ENCODE measurements at places on chromosomes 5 and 9. TPM values are rescaled to one million over a fixed set of nuclear protein-coding genes. Genes with fewer than 3 reads are reported as not detected.

- H3K27me3 ChIP-seq: no peaks in the 10 kb centered on the region
- H3K4me3 ChIP-seq: no peak overlapping the region
- H3K36me3 ChIP-seq: no peaks in the 10 kb centered on the region
- no peak for DNase-seq
- no peaks in the 10 kb centered on the region for H3K4me1 ChIP-seq
These were observed 25.2 kb downstream of the EMB start for GRCh38 chr5:50415912-50416311.

- no peaks in the 10 kb centered on the region for H3K4me1 ChIP-seq
- no peak for DNase-seq
- no peak overlapping the region for H3K27ac ChIP-seq
- H3K36me3 ChIP-seq: peaks cover 27% of the 10 kb centered on the region
These were observed 69.0 kb downstream of the DOCK2 start for GRCh38 chr5:169706071-169706470.

FAF2 gene
- 31.8 TPM for total RNA-seq

GRCh38 chr5:83118471-83118870 is 41.1 kb downstream of the XRCC4 start:
- no peaks in the 10 kb centered on the region for H3K27me3 ChIP-seq
- H3K27ac ChIP-seq: no peak overlapping the region
- H3K36me3 ChIP-seq: no peaks in the 10 kb centered on the region
- no peaks in the 10 kb centered on the region for H3K4me1 ChIP-seq
- H3K4me3 ChIP-seq: no peak overlapping the region

TAF11L5 gene
- total RNA-seq: not detected

GRCh38 chr9:23590276-23591000 is 235.6 kb downstream of the ELAVL2 start:
- no peaks in the 10 kb centered on the region for H3K27me3 ChIP-seq
- DNase-seq: no peak
- peak overlapping the region; percentile 7 for H3K27ac ChIP-seq
- H3K36me3 ChIP-seq: no peaks in the 10 kb centered on the region
- H3K4me1 ChIP-seq: peaks cover 9% of the 10 kb centered on the region

- DNase-seq: no peak
- no peak overlapping the region for H3K4me3 ChIP-seq
- H3K27me3 ChIP-seq: no peaks in the 10 kb centered on the region
- H3K27ac ChIP-seq: no peak overlapping the region
- H3K4me1 ChIP-seq: no peaks in the 10 kb centered on the region
These were observed 61.0 kb downstream of the INVS start for GRCh38 chr9:100160021-100160420.

ZBED3 gene
- 13.4 TPM for total RNA-seq

DNA sequence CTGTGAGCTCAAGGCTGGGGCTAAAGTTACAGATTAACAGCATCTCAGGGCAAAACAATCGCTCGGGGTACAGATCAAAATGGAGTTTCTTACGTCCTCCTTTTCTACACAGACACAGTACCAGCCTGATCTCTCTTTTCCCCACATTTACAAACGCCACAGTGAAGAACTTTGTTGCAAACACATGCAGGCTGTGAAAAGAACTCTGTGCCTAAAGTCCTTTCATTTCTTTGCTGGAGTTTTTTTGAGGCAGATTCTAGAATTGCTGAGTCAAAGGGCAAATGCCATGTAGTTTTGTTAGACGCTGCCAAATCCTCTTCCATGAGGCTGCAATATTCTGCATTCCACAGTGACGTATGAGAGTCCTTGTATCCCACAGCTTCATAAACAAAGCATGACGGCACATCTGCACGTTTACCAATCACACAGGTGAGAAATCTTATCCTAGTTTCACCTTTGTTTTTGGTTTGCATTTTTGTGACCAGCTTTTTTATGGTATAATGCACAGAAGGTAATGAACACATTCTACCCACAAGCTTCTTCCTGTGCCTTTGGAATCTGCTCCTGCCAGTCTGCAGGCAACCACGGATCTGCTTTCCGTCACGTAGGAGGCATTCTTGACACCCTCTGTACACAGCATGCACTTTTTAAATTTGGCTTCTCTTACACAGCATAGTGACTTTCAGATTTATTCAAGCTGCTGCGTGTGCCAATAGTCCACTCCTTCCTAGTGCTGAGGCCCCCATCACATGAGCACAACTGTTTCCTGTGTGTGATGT is 44.6 kb upstream of the LPCAT1 start:
- no peak overlapping the region for H3K4me3 ChIP-seq
- no peaks in the 10 kb centered on the region for H3K27me3 ChIP-seq
- H3K27ac ChIP-seq: peak overlapping the region; percentile 69
- H3K4me1 ChIP-seq: peaks cover 32% of the 10 kb centered on the region

GRCh38 chr9:84001621-84002020 is 21.0 kb downstream of the RMI1 start:
- no peak overlapping the region for H3K4me3 ChIP-seq
- H3K27me3 ChIP-seq: no peaks in the 10 kb centered on the region
- H3K27ac ChIP-seq: no peak overlapping the region
- H3K36me3 ChIP-seq: no peaks in the 10 kb centered on the region
- DNase-seq: no peak
- no peaks in the 10 kb centered on the region for H3K4me1 ChIP-seq

Measured in lower lobe of right lung (tissue), 2 donors.